ENCODE measurements at places on chromosomes 13 and 19. TPM values are rescaled to one million over a fixed set of nuclear protein-coding genes. Genes with fewer than 3 reads are reported as not detected.
A peak's percentile ranks its signal among the peaks of the same experiment; 100 is the strongest.

The MBD3L2 gene
- 0.57 TPM for total RNA-seq

The VSTM2B gene
- total RNA-seq = not detected

DNA sequence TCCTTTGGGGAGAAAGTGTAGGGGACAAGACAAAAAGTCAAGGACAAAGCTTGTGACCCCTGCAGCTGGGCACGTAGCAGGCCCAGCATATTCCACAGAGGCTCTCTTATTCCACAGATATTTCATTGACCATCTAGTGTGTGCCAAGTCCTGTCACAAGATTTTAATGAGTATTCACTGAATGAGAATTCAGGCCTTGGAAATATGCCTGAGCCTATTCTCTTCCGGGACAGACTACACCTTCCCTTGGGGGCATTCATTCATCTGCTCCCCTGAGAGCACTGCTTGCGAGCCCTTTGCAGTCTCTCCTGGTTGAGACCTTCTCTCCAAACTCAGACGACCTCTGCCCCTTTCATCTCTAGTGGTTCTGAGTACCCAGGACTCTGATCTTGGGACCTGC, 25.5 kb downstream of the ERICH6B start:
- peaks cover 3% of the 10 kb centered on the region for H3K27me3 ChIP-seq
- H3K4me3 ChIP-seq = no peak overlapping the region
- H3K4me1 ChIP-seq = no peaks in the 10 kb centered on the region
- H3K27ac ChIP-seq = no peak overlapping the region
- H3K36me3 ChIP-seq = no peaks in the 10 kb centered on the region
- DNase-seq = no peak

DNA sequence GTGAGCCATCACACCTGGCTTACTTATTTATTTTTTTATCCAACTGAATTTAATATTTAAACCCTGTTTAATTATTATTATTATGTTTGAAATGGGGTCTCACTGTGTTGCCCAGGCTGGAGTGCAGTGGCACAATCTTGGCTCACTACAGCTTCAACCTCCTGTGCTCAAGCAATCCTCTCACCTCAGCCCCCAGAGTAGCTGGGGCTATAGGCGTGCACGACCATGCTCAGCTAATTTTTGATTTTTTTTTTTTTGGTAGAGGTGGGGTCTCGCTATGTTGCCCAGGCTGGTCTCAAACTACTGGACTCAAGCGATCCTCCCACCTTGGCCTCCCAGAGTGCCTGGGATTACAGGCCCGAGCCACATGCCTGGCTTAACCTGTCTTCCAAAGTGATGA, 32.5 kb downstream of the SPTBN4 start:
- DNase-seq = no peak
- H3K27me3 ChIP-seq = peaks cover 2% of the 10 kb centered on the region
- no peaks in the 10 kb centered on the region for H3K4me1 ChIP-seq
- no peak overlapping the region for H3K4me3 ChIP-seq
- no peak overlapping the region for H3K27ac ChIP-seq

DNA sequence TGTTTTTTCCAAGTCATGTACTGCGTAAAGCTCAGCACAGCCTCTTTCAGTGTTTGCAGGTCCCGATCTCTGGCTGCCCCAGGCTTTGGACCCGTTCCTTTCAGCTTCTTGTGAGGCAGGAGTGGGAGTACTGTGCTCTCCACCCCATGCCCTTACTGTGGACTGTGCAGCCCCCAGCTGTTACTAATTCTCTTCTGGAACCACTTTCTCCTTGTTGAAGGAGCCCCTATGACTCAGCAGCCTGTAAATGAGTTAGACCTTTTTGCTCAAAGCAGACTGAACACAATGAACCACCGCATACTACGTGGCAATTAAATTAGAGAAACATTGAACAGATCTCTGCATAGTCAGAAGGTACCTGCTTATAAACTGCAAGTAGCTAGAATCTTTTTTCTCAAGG, 39.0 kb downstream of the SERTM1 start:
- H3K4me1 ChIP-seq = peaks cover 9% of the 10 kb centered on the region
- no peak overlapping the region for H3K4me3 ChIP-seq
- no peaks in the 10 kb centered on the region for H3K27me3 ChIP-seq
- no peaks in the 10 kb centered on the region for H3K36me3 ChIP-seq
- peak; percentile 86 for DNase-seq
- H3K27ac ChIP-seq = peak overlapping the region; percentile 1

DNA sequence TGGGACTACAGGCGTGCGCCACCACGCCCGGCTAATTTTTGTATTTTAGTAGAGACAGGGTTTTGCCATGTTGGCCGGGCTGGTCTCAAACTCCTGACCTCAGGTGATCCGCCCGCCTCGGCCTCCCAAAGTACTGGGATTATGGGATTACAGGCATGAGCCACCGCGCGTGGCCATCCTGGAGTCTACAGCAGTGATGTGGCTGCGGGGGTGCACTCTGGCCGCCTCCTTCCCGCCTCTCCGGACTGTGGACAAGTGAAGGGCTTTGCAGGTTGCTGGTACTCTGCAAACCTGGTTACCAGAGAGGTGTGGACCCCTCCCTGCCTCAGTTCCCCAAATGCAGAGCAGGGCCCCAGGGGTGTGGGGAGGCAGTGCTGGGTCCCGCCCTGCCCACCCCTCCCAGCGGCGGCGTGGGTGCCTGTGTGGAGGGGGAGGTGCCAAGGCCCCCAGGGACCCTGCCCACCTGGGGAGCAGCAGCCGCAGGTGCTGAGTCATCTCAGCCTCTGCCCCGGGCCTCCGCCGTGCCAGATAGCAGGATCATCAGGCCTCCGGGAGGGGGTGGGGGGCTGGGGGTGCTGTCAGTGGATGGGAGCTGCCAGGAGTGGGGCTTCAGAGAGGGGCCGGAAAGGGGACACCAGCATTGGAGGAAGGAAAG, 23.1 kb downstream of the ARID3A start:
- no peak overlapping the region for H3K4me3 ChIP-seq
- H3K4me1 ChIP-seq = peaks cover 17% of the 10 kb centered on the region
- no peaks in the 10 kb centered on the region for H3K27me3 ChIP-seq
- DNase-seq = no peak

DNA sequence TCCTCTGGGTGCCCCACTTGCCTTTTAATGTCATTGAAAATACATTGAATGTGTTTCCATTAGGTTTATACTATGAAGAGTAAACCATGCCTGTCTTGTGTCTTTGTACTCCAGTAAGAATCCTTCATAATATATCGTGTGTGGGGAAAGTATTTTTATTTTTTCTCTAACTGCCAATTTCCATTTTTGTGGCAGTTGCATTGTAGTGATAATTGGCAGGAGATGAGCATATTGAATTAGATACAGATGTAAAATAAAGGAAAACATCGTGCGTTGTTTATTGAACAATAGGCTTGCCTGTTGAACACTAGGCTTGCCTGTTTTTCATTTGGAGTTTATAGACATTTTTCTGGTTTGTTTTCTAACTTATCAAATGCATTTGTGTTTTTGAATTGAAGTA, 218.8 kb downstream of the NBEA start:
- H3K27me3 ChIP-seq = no peaks in the 10 kb centered on the region
- no peaks in the 10 kb centered on the region for H3K36me3 ChIP-seq
- no peak for DNase-seq
- H3K27ac ChIP-seq = no peak overlapping the region
